Muscle of arm (tissue), 14 donors: ENCODE measurements at places on chromosomes 2 and 18.

- no peak for DNase-seq
Measured at GRCh38 chr2:106108351-106108750, 85.8 kb downstream of the UXS1 start.

GRCh38 chr2:173159791-173160463 is 84.3 kb downstream of the MAP3K20 start:
- DNase-seq, result no peak

GRCh38 chr2:48900321-48901014 is 144.9 kb upstream of the LHCGR start:
- no peak for DNase-seq

GRCh38 chr2:111705711-111706336 is 178.2 kb downstream of the ANAPC1 start:
- DNase-seq, result no peak

DNA sequence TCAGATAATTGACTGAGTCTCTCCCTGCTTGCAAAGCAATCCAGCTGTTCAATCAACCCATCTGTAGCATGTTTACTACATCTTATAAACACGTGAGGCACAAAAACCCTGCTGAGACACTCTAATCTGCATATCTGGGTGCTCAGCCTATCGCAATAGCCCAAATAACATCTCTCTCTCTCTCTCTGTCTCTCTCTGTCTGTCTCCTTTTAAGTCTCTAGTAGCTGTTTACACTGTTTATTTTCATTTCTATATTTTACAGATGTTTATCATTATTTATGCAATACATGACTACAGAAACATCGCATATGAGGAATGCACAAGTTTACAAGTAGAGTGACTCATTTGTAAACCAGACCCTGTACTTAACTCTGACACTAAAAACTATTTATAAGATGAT is 422.1 kb upstream of the DSEL start:
- no peak for DNase-seq
